NCI-H446 treated with DMSO at 0.1 percent for 48 hours (cell line): ENCODE measurements at places on chromosomes 1 and 21.

DNA sequence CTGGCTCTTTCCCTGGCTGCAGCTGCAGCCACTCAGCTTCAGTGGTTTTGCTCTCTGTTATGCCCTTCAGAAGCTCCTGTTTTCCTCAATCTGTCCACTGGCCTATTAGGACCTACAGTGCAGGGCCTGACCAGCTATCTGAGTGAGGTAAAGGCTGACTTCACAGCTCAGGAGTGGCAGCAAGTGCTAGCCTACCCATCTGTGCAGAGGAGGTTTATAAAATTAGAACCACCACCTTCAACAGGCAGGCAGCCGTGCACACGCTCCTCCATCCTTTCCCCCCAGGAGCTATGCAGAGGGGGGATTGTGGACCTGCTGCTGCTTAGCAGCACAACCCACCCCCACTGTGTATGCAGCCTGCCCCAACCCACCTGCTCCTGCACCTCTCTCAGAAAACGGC is 8.3 kb downstream of the ADAR start:
- DNase-seq = no peak

- no peak for DNase-seq
Measured at GRCh38 chr1:170807432-170807831, 127.9 kb upstream of the MROH9 start.

DNA sequence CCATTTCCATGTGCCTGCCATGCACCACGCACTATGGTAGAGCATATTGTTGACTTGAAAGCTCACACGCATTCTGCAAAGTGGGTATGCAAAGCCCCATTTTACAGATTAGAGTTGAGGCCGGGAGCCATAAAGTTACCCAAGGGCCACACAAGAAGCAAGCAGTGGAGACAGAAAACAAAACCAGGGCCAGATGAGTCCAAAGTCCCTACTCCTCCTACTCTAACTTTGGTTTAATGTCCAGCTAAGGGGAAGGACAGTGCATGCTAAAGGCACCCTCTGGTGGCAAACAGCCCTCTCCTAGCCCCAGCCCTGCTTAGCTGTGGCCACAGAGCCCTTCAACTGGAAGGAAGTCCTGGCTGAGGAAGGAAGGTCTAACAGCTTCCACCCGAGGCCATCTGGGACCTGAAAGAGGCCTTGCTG is 74.9 kb downstream of the SLC66A1 start:
- DNase-seq = no peak

DNA sequence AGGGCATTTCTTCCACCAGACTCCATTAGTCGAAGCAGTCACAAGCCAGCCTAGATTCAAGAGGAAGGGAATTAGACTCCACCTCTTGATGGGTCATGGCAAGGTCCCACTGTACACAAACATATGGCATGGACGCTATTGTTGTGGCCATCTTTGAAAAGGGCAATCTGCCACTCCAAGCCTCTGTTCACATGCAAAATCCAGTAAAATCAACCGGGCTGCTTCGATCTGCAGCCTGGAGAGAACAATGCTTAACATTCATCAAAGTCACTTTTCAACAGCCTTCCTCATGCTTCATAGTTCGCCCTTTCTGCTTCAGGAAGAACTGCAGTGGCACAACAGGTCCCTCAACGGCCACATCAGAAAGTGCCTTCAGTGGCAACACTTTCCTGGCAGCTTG is 28.0 kb upstream of the GJB5 start:
- DNase-seq = no peak

DNA sequence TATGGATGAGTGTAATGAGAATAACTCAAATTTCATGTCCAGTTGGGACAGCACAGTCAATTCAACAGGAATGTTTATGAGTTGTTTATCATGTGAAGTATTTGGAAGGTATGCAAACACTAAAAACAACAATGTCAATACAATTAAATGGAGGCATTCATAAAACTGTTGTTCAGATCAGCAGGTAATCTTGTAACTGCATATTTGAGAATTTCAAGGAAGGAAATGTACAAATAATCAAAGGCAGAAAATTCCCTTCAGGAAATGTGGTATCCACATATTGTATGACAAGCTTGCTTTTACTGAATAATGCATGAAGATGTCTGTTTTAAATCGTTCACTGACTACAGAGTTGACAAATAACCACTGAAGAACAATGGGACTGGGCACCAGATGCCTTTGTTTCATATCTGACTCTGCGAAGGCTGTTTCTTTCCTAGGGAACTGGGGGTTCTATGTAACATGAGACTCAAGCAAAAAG is 198.3 kb downstream of the LTN1 start:
- no peak for DNase-seq

GRCh38 chr1:199041173-199041914 is 402.5 kb downstream of the PTPRC start:
- DNase-seq = no peak

DNA sequence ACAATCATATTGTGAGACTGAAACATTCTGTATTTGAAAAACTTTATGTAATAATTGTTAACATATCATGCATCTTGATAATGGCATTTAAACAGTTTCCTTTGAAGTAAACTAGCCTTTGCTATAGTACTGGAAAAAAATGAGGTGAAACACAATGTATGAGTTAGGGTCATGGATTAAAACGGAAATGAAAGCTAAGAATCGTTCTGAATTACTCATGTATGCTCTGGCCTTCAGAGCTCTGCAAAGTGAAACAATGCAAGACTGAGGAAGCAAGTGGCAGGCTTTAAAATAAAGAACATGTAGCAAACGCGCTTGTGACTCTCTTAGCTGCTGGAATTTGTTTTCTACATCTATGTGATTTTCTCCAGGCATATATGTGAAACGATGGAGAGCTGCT is 317.1 kb downstream of the DPYD start:
- DNase-seq = no peak

DNA sequence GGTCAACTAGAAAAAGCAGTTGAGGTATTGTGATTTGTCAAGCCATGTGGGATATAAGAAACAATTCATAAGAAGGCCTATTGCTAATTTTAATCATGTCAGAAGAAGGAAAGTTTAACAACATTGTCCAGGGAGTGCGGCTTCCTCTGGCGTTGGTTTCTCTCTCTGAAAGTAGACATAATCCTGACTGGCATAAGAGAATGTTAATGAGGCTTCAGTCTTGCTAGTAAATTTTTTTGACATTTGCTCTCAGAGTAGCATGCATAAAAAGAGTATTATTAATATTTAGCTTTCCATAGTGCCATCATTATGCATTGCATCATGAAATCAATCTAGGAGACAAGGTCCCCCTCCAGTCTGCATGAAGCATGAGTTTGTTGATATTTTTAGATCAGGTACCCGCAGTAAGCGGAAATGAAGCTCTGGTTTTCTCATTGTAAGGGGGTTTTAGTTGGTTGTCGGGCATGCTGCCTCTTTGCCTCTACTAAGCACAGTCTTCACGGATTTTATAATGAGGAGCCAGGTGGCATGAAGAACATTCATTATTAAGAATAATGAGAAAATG is 12.8 kb upstream of the PRDM2 start:
- DNase-seq = no peak

DNA sequence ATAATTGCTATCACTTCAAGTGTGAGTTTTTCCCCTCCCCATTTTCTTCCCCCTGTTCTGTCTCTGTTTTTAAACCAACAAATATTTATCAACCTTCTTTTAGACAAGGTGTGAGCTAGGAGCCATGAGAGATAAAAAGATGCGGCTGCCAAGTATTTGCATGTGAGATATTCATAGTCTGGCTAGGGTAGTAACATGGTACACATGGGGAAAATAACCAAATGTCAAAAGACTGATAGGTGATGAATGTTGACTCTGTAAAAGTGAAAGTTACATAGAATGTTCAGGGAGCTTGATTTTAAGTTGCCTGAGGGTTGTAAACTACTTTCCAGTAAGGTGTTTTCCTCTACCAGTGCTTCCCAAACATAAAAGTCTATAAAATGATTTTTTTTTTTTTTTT is 25.4 kb upstream of the SRP9 start:
- DNase-seq = no peak

DNA sequence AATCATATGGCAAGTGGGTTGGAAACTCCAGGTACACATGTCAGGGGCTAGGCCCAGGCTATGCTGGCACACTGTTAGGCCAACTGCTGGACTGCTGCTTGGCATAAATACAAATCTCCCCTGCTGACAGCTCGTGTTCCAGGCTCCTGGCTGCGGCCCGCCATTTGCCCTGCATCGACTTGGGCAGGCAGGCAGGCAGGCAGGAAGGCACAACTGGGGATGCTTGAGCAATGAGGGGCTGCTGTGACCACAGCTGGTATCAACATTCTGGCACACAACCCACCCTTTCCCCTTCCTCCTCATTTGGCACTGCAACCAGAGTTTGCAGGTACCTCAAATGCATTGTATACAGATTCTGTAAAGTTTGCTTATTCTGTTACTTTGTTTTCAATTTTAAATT is 53.2 kb downstream of the SAMSN1 start:
- no peak for DNase-seq

DNA sequence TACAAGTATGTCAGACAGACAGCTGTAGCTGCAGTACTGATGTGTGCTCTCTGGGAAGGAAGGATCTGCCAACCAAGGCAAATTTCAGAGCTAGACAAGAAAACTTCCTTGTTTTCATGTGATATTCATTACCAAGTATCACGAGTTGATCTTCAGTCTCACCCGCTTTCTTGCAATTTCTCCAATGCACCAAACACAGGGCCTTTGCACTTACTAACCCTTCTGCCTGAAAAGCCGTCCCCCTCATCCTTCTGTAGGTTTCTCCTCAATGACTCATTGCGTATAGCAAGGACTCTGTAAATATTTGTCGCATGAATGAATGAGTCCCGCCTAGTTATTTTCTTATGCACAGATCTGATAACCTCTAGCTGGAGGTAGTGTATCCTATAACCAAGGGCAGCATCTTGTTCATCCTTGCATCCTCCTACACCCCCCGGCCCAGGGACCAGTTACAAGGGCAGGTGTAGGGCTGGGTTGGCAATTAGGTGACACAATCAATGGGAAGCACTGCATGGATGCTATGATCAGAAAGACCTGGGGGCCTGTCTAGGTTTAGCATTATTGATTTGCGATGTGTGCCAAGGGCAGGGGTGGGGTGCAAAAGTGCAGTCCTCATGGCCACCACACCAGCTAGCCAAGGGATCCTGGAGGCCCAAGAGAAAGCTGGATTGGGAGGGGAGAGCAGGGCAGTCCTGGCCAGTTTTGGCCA is 51.4 kb upstream of the GPR157 start:
- DNase-seq = no peak

DNA sequence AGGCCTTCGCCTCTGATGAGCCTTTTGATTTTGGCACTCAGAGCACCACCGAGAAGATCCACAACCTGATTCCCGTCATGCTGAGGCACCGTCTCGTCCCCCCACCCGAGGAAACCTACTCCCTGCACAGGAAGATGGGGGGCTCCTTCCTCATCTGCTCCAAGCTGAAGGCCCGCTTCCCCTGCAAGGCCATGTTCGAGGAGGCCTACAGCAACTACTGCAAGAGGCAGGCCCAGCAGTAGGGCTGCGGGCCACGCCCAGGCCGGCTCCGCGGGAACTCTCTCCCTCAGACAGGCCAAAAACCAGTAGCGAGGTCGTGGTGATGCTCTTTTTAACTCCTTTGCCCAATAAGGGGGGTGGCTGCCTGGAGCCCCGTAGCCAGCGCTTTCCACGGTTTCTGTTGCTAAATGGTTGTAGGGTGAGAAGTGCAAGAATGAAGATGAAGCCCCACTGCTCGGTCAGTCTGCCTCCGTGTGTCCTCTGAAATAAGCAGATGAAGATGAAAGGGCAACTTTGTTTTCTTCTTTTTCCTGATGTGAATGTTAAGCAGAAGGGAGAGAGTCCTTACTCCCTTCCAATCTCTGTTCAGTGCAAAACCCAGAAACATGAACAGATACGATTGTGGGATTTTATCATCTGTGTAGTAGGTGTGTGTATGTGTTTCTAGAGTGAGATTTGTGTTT is 46.5 kb downstream of the COQ8A start:
- DNase-seq = no peak
